ENCODE measurements at places on chromosomes 5 and 9.

DNA sequence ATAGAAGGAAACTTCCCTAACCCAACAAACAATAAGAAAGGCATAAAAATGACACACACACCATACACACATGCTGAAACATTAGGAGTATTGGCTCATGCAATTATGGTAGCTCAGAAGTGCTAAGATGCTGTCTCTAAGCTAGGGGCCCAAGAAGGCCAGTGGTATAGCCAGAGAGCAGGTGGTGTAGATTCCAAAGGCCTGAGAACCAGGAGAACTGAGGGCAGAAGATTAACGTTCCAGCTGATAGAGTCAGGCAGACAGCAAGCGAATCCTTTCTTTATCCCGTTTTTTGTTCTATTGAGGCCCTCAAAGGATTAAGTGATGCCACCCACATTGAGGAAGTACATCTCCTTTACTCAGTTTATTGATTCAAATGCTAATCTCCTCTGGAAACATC is 262.9 kb downstream of the EPB41L4A start:
- ATAC-seq, result no peak

DNA sequence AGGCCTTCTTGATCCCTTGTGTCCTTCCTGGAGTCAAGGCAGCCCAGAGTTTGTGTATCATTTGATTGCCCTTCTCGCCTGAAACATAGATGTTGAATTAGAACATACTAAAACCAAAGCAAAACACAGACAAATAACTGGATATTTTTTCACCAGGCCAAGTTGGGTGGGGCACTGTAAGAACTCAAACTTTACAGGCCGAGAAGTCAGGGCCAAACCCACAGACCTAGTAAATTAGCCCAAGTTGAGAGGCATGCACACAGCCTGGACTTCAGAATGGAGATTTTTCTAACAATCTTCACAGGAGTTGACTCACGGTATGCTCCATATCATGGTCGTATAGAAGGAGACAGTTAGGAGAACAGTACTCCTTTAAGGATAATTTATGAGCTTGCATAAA is 121.7 kb downstream of the PIK3R1 start:
- ATAC-seq, result no peak

DNA sequence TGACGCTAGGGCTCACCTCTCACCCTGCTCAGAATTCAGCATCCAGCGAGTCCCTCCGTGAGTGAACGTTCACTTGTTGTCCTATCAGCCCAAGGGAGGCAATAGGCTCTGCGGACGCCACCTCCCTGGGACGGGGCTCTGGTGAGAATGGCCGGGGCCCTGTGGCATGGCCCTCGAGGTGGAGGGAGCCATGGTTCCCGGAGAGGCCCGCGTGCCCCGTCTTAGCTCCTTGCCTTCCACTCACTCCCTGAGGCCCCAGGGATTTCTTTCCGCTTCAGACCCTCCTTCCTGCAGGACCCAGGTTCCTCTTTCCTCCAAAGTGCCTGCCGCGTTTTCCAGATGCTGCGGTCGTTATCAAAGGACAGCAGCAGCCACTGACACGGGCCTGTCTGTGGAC is 21.5 kb downstream of the EXOC3 start:
- ATAC-seq, result no peak

DNA sequence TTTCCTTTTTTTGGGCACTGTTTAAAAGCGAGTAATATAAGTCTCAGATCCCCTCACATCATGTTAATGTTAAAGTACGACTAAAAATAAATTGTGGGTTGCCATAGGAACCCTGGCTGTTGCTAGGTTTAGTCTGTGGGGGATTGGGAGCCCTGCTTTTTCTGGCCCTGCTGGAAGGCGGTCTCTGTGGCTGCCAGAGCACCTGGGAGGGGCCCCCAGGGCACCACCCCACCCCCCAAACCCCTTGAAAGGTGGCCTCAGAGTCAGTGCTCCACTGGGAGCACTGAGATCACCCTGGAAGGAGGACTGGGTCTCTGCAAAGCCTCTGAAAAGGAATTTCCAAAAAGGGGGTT is 66.2 kb upstream of the NEURL1B start:
- ATAC-seq, result no peak

- no peak for ATAC-seq
These were observed 1363.3 kb downstream of the MAT2B start for GRCh38 chr5:164868761-164869160.

All from activated CD4-positive, CD25-positive, alpha-beta regulatory T cell treated with anti-CD3 and anti-CD28 coated beads, Interleukin-2, amount 50 U/mL, for 24 hours (primary cell).